Activated T-cell treated with anti-CD3 and anti-CD28 coated beads, Interleukin-2, amount 50 U/mL, for 72 hours (primary cell): ENCODE measurements at places on chromosomes 11 and 22.

DNA sequence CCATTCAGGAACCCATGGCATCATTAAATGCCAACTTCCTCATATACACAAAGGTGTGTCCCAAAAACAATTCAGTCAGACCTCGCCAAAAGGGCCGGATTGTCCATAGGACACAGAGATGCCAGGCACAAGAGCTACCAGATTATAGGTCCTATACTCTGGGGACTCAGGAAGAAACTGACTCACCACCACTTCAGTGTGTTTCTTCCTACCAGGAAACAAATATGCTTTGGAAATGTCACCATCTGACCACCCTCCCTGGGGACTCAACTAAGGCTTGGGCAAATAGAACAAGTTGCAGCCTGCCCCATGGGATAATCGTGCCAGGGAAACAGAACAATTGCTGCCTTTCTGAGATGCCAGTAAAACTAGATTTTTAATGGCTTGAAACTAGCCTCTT is 11.7 kb downstream of the POU2AF3 start:
- DNase-seq: no peak

DNA sequence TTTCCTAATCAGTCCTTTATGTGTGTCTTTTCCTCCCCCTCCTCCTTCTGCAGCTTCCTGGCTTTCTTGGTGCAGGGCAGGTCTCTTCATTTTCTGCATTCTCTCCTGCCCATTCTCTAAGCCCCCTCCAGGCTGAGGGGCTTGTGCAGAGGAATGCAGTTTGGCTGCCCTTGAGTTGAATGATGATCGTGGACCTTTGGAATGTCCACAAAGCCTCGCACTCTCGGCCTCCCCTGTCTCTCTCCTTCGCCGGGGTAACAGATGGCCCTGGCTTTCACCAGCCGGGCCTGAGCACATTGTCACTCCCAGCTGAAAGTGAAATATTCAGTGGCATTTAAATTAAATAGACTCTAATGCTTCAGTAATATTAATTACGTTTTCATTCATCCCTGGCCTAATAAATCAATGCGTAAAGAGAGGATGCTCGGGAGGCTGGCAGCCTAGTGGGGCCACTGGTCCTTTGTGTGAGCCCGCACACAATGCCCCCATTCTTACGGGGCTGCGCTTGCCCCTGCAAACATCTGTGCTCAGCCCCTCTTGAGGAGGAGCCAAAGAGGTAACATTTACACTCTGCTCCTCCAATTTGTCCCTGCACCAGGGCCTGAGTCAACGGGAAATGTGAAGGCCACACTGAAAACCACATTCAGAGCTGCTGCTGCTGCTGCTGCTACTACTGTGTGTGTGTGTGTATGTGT is 64.9 kb upstream of the PAX6 start:
- DNase-seq: no peak

- DNase-seq: no peak
Measured at GRCh38 chr11:132901638-132902471, 630.4 kb downstream of the OPCML start.

DNA sequence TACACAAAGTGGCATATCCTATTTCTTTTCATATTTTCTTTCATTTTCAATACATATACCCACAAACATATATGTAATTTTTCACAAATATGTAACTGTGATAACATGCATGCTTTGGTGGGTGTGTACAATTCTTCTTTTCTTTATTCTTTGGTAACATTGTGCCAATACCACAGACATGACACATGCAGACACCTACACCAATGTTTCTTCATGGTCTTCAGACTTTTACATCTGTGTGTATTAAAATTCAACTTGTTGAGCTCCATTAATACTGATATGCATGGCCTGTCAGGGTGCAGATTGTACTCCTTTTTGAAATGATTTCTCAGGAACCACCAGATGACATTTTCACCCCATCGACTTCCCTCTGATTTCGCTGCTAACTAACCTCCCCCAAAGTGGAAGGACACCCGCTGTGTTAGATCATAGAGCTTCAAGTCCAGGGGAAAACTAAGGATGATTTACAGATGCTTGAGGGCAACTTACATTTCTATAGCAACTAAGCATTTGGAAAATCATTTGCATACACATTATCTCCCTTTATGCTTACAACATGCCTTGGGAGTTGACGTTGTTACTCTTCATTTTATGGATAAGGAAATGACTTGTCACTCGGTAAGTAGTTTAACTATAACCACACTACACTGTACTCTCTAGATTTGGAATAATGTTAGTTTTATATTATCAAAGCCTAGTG is 10.5 kb upstream of the PANX3 start:
- no peak for DNase-seq

GRCh38 chr11:121451178-121451985 is 732 bp upstream of the SORL1 start:
- DNase-seq: peak; percentile 36

GRCh38 chr11:106218106-106218505 is 140.6 kb downstream of the AASDHPPT start:
- DNase-seq: no peak

DNA sequence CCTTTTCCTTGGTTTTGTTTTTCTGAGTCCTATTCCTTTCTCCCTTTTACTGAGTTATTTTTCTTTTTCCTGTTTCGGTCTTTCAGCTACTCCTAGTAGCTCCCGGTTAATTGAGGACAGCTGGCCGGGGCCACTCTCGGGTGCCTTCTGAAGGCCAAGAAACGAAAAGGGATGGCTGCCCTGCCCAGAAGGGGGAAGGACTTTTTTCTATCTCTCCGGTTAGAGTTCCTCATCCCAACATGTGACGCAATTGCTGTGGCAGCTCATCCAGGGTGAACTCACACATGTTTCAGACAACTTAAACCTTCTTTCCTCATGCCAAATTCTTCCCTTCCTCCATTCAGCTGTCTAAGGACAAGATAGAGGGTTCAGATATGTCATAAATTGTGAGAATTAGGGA is 83.6 kb downstream of the PIWIL4 start:
- DNase-seq: no peak

GRCh38 chr11:67332081-67332691 is 21.2 kb downstream of the POLD4 start:
- no peak for DNase-seq

DNA sequence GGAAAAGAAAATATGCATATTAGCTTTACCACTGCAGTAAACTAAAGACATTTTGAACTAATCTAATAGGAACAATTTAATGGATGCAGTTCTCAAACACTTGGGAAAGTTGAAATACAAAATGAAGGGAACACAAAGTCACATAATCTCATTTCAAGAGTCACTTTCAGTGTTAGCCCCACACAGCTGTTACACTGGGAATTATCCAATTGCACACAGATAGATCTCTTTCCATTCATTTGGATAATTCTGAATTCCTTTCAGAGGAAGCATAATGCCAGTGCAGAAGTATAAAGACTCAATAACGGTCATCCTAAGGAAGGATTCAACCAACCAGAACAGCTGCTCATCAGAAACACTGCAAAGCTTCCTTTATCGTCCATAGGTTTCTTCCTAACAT is 173.3 kb downstream of the GRIA4 start:
- DNase-seq: no peak

GRCh38 chr11:2776351-2777061 is 76.7 kb upstream of the KCNQ1OT1 start:
- DNase-seq: no peak

DNA sequence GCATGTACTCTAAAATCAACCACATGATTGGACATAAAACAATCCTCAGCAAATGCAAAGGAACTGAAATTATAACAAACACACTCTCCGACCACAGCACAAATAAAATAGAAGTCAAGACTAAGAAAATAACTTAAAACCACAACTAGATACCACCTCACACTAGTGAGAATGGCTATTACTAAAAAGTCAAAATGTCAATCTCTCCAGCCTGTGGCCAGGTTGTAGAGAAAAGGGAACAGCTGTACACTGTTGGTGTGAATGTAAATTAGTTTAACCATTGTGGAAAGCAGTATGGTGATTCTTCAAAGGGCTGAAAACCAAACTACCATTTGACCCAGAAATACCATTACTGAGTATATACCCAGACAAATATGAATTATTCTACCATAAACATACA is 1025.7 kb upstream of the TENM4 start:
- no peak for DNase-seq
